ENCODE measurements at places on chromosomes 2 and 18. TPM values are rescaled to one million over a fixed set of nuclear protein-coding genes. Genes with fewer than 3 reads are reported as not detected.

SPOPL gene
- total RNA-seq = 17.4 TPM

ABCA12 gene
- not detected for total RNA-seq

RNASEH1 gene
- total RNA-seq = 30.8 TPM

TMEM198 gene
- not detected for total RNA-seq

CNTNAP5 gene
- total RNA-seq = not detected

Data from endothelial cell of umbilical vein (primary cell).